Cardiac septum (tissue), 1 donor: ENCODE measurements at places on chromosomes 16 and 17.

DNA sequence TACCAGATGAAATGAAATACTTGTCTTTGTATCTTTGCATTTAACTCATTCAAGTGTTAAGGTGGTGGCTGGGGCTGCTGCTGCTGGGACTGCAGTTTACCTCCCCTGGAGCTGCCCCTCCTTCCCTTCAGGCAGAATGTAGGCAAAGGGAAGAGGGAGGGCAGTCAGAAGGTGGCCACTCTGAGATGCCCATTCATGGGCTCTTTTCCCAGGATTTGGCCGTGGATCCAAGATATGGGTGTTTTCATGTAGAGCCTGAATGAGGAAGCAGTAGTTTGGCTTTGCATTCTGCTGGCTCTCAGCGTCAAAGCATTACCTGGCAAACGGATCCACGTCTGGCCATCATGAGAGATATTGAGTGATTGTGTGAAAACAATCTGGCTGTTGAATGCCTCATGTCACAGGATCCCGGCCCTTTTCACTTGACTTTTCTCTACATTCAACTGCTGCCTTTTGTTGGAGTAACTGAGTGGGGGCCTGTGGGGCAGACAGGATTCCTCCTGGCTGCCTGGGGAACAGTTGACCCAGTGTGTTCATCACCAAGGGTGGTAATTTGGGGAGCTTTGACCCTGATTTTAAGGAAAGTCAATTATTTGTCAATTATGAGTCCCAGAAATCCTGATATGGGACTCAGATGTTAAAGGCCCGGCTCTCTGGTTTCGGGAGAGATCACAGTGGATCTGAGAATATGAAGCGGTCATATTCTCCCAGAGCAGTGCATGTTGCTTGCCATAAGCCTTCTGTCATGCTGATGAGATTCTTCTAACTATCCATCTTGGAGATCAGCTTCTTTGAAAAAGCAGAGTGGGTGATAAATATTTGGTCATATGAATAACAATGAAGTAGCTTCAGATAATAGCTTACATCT lies 236.8 kb downstream of the IRX3 start:
- no peak for DNase-seq

DNA sequence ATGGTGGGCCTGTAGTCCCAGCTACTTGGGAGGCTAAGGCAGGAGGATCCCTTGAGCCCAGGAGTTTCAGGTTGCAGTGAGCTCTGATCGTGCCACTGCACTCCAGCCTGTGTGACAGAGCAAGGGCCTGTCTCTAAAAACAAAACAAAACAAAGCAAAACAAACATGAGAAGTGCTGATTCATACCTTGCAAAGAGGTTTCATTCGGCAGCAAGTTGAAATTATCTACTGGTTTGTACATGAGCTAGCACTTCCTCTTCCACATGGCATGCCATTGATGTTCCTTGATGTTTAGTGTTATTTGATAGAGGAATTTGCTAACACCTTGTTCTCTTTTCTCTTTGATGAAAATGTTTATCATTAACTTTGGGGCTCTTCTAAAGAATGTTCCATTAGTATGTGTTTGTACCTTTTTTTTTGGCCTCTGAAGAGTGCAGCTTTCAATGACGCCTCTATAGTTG lies 50.6 kb downstream of the SPECC1 start:
- no peak for DNase-seq

DNA sequence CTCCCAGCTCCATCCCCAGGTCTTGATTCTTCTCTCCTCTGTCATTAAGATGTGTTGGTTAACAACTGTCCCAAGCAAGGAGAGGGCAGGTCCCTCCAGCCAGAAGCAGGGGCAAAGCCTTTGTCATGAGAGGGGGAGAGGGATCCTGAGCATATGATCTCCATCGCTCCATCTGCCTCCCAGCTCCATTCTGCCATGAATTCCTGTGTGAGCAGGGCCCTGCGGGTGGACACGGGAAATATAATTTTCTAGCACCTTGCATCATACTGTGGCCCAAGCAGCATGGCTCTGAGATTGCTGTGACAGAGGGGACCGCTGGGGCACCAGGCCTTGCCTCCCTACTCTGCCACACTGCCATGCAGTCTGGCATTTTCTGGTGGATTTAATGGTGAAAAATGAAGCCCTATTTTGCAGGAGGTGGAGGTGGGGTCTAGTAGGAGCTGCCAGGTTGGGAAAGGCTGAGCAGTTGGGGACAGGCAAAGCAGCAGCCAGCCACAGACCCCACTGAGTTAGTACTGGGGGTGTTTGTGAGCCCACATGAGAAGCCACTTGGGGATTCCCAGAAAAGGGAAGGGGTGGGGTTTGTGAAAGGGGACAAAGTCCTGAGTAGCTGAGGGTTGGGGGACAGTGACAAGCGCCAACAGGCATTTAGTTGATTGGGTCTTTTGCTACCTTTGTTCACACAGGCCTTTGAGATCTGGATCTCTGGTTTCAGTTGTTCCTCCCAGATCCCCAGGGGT lies 16.4 kb downstream of the TMEM238L start:
- peak; percentile 56 for DNase-seq

- DNase-seq, result no peak
These were observed 239.3 kb downstream of the CEP112 start for GRCh38 chr17:65952586-65952985.

DNA sequence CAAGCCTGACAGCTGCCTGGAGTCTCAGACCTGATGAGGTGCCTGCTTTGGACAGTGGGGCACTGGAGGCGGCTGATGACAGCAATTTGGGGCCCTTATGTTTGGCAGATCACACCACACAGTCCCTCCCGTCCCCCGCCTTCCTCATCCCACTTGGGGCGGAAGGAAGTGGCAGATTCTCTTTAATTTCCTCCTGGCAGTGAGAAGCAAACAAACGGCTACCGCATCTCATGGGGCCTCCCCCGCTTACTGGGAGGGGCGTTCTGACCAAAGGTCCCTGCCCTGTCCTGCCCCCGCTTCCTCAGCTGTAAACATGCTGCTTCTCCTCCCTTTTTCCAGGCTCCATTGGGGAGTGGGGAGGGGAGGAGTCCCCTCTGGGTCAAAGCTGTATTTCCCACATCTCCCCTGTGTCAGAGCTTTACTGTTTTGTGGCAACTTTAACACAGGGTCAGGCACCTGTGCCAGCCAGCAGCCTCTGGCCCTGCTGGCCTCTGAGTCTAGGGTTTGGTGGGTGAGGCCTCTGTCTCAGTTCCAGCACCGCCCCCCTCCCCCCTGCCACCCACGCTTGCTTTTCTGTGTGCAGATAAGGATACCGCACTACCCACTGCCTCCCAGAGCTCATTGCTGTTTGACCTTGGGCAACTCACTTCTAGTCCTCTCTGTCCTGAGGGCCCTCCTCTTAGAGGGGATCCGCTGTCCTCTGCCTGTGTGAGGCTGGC lies 5.4 kb upstream of the NFATC3 start:
- DNase-seq, result peak; percentile 89

GRCh38 chr16:56990407-56991286 lies 1.3 kb downstream of the NLRC5 start:
- peak; percentile 43 for DNase-seq

GRCh38 chr16:88010343-88010967 lies 59.2 kb downstream of the BANP start:
- DNase-seq, result peak; percentile 67

- DNase-seq, result no peak
These were observed 3.2 kb upstream of the PHLPP2 start for GRCh38 chr16:71727551-71728324.
